GM06990 (cell line): ENCODE measurements at places on chromosomes 5 and 9.

- no peak for DNase-seq
Observed at GRCh38 chr9:127489471-127490115, 38.3 kb downstream of the LRSAM1 start.

- DNase-seq, result no peak
Observed at GRCh38 chr9:35518225-35518821, 28.4 kb downstream of the RUSC2 start.

DNA sequence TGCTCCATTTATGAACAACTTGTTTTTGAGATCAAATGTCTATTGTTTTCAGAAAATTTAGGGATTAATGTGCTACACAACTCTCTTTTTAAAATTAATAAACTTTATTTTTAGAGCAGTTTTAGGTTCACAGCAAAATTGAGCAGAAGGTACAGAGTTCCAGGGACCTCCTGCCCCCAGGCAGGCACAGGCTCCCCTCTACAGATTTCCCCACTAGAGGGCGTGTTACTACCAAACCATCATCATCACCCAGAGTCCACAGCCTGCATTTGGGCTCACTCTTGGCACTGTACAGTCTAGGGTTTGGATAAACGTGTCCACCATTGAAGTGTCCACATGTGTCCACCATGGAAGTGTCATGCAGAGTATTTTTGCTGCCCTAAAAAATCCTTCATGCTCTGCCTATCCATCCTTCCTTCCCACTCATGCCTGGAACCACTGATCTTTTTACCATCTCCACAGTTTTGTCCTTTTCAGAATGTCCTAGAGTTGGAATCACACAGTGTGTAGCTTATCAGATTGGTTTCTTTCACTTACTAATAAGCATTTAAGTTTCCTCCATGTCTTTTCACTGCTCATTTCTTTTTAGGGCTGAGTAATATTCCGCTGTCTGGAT is 61.7 kb downstream of the MRPL36 start:
- DNase-seq, result no peak

DNA sequence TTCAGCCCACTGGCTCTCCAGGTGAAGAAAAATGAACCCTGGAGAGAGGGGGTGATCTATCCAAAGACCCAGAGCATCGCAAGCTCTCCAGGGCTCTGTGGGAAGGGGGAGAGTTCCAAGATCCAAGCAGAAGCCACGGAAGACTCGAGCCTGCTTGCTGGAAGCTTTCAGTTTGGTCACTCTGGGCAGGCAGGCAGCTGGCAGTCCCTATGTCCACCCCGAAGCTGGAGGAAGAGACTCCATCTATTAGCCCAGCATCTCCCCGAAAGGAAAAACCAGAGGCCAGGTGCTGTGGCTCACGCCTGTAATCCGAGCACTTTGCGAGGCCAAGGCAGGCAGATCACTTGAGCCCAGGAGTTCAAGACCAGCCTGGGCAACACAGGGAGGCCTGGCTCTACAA is 10.7 kb upstream of the SPARC start:
- DNase-seq, result no peak

GRCh38 chr5:171162165-171162564 is 146.9 kb upstream of the TLX3 start:
- no peak for DNase-seq

- DNase-seq, result no peak
Observed at GRCh38 chr9:70303268-70303667, 44.5 kb downstream of the SMC5 start.

- DNase-seq, result no peak
Observed at GRCh38 chr5:2282893-2283292, 400.2 kb upstream of the IRX4 start.

DNA sequence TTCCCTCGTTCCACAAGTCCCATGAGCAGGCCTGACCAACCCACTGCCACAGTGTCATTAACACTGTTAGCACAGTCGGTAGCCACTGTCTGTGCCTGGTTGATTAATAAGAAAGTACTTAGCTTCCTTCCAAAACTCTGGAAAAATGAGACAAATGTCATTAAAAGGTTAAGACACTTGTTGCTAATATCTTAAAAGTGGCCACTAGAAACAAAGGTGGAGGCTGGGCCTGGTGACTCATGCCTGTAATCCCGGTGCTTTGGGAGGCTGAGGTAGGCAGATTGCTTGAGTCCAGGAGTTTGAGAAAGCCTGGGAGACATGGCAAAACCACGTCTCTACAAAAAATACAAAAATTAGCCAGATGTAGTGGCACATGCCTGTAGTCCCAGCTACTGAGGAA is 194.0 kb downstream of the PDZD2 start:
- DNase-seq, result no peak

- no peak for DNase-seq
Observed at GRCh38 chr5:141934099-141934844, 10.6 kb downstream of the DELE1 start.

GRCh38 chr5:115696141-115696650 is 70.4 kb upstream of the TMED7 start:
- no peak for DNase-seq

DNA sequence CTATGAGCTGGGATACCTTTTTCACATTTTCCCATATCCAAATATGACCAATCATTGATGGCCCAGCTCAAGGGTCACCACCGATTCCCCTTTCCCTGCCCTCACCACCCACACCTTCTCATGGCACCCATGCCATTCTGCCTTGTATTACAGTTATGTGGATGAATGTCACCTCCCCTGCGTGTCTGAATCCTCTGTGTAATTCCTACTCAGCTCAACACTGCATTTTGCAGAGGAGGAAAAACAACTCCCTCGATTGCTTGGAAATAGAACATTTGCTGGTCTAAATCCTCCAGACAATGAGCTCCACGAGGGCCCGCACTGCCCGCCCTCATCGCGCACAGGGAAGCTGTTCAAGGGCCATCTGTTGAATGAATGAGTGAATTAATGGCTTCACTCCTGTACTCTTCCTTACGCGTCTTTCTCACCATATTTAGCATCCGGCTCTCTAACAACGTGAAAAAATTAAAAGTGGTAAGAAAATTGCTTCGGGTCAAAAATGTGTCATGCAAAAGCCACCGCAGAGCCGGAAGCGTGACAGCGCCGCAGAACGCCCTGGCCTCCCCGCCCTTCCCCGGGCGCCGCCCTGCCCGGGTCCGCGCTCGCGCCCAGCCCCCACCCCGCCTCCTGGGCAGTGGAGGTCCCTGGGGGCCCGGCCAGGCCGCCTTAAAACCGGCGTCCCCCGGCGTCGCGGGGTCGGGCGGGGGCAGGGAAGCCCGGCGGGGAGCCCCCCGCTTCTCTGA is 704 bp downstream of the SUSD1 start:
- peak; percentile 87 for DNase-seq

- DNase-seq, result no peak
Observed at GRCh38 chr5:81183811-81184748, 49.0 kb upstream of the CKMT2 start.
